Fibroblast of the aortic adventitia (primary cell): ENCODE measurements at places on chromosomes 2 and 18. TPM values are rescaled to one million over a fixed set of nuclear protein-coding genes. Genes with fewer than 3 reads are reported as not detected.

ANKRD53 gene
- total RNA-seq, result 1.1 and 6.5 TPM in 2 replicates

SDC1 gene
- total RNA-seq, result 4.6 and 13.0 TPM in 2 replicates

CYRIA gene
- 0.54 and 5.6 TPM in 2 replicates for total RNA-seq

TFCP2L1 gene
- total RNA-seq, result under 0.01 TPM in 1 of 2 replicates, not detected in the other

CXCR1 gene
- total RNA-seq, result not detected in 2 replicates

TET3 gene
- total RNA-seq, result 2.4 and 6.1 TPM in 2 replicates
